LHCN-M2 (cell line): ENCODE measurements at places on chromosomes 1 and 21. TPM values are rescaled to one million over a fixed set of nuclear protein-coding genes. Genes with fewer than 3 reads are reported as not detected.
A peak's percentile ranks its signal among the peaks of the same experiment; 100 is the strongest.

GRCh38 chr1:13708380-13708982 lies 8.5 kb downstream of the PRDM2 start:
- no peak for DNase-seq

- no peak for DNase-seq
Measured at GRCh38 chr1:194870860-194871259, 1684.4 kb upstream of the B3GALT2 start.

GRCh38 chr1:53680868-53681267 lies 58.1 kb downstream of the GLIS1 start:
- DNase-seq: no peak

DNA sequence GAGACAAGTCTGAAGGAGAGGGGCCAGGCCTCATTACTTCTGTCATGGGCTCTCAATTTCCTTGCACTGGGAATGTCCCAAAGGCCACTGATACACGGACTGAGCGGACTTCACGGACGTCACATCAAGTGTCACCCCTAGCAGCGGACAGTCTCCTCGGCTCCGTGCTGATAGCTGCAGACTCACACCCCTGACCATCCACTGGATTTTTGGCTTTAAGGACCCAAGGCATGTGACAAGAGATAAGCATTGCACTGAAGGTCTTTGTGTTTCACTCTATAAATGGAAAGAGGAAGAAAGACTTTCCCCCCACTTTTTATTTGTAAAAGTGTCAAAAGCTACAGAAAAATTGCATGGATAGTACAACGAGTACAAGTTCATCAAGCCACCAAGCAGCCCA lies 200.4 kb upstream of the FGGY start:
- no peak for DNase-seq

The OR2L2 gene
- total RNA-seq: not detected in 2 replicates

The ADCY10 gene
- total RNA-seq: 0.29 TPM in 1 of 2 replicates, not detected in the other

DNA sequence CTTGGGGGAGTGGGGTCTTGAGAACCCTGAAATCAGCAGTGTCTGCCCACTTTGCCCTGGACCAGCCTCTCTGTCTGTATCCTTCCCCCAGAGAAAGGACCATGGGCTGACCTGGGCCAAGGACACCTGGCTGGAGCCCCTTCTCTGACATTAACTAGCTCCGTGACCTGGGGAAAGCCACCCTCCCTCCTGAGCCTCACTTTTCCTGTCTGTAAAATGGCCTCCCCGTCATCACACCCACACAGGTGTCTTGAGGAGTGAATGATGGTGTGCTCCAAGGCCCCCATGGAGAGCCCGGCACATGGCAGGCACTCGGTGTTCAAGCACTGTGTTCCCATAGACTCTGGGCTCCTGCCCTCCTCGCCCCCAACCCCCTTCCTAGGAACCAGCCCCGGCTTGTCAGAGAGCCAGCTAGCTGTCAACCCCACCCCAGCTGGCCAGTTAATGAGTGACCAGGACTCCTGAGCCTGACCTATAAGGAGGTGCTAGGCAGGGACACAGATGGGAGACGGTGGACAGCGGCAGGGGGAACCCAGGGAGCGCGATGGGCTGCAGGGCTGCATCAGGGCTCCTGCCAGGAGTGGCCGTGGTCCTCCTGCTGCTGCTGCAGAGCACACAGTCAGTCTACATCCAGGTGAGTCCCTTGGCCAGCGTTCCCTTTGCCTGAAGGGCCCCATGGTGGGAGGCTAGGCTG lies at the start of gene GUCA2B:
Gene GUCA2B (plus strand): TSS at position 504 of the 694 bp plus-strand sequence. CDS start 41 bp downstream, at position 545.
- no peak for DNase-seq

The SH2D5 gene
- 0.71 and 0.98 TPM in 2 replicates for total RNA-seq

GRCh38 chr1:205714190-205714905 lies 34.0 kb upstream of the SLC45A3 start:
- peak; percentile 74 for DNase-seq

- peak; percentile 71 for DNase-seq
Measured at GRCh38 chr1:59422921-59423575, 126.2 kb downstream of the FGGY start.

DNA sequence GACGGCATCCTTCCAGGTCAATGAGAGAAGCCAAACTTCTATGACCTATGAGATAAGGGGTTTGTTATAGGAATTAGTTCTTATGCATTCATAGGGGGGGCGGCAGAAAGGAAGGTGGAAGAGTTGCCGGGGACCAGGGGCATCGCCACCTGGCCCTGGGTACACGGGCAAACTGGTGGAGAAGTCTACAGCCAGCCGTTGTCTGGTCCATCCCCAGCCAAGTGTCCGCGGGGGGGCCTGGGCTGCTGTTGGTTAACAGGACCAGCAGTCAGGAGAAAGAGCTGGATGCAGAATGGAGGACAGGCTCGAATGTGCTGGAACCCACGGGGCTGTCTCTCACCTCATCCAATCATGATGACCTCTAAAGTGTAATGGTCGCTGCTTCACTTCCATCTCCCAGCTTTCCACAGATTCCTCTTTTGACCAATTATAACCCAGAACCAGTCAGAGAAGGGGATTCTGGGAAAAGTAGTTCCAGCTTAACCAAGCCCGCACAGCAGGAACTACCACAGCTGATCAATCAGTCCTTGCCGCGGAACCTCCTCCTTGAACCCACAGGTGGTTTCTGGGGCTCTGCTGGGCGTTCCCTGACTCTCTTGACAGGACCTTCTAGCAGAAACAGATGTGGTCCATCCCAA lies 17.8 kb downstream of the TMEM51 start:
- DNase-seq: no peak

DNA sequence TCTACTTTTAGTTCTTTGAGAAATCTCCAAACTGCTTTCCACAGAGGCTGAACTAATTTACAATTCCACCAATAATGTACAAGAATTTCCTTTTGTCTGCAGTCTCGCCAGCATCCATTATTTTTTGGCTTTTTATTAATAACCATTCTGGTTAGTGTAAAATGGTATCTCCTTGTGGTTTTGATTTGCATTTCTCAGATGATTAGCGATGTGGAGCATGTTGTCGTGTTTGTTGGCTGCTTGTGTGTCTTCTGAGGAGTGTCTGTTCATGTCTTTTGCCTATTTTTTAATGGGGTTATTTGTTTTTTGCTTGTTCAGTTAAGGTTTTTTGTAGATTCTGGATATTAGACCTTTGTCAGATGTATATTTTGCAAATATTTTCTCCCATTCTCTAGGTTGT lies 131.5 kb downstream of the MAST2 start:
- DNase-seq: no peak

The LPAR3 gene
- total RNA-seq: not detected in 2 replicates

- peak; percentile 52 for DNase-seq
Measured at GRCh38 chr1:171841050-171841910, at the start of gene DNM3. Gene DNM3 (plus strand): TSS chr1:171841498. CDS start chr1:171841657, 159 bp downstream.

The TTC22 gene
- not detected in 2 replicates for total RNA-seq

The HJV gene
- total RNA-seq: 0.13 and 1.2 TPM in 2 replicates

DNA sequence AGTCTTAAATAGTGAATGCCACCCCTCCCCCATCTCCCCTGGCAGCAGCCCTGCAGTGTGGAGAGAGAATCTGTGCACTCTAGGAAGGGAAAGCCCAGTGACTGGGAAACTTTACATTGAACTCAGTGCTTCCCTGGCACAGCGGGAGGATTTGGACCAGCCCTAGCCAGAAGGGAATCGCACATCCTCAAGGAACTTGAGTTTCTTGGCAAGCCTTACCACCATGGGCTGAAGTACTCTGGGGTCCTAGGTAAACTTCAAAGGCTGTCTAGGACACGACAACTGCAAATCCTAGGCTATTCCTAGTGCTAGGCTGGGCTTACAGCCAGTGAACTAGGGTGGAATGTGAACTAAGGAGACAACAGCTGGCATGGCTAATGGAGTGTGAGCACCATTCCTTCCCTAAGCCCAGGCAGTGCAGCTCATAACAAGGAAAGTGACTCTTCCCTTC lies 88.3 kb downstream of the COL24A1 start:
- DNase-seq: peak; percentile 79

The ZNF436 gene
- total RNA-seq: 10.8 and 13.4 TPM in 2 replicates

The ADAMTS1 gene
- total RNA-seq: 82.8 and 101 TPM in 2 replicates

DNA sequence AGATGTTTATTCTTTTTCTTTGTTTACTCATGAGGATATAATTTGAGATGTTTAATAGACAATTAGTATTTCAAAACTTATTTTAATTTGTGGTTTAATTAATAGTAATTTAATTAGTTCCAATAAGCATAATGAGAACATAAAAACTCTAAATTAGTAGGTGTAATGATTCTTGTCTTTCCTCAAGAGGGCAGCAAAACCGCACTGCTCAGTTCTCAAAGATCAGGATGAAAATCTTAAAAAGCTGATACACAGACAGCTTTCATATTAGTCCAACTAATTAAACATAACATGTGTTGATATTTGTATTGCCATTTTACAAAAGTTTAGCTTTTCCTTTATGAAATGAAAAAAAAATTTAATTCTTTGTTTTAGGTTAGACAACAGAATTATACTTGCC lies 106.7 kb upstream of the C21orf91 start:
- DNase-seq: peak; percentile 30

The TNN gene
- not detected in 2 replicates for total RNA-seq

The NCMAP gene
- total RNA-seq: not detected in 2 replicates

The PTGER3 gene
- total RNA-seq: not detected in 2 replicates

The TDRD10 gene
- total RNA-seq: not detected in 2 replicates

DNA sequence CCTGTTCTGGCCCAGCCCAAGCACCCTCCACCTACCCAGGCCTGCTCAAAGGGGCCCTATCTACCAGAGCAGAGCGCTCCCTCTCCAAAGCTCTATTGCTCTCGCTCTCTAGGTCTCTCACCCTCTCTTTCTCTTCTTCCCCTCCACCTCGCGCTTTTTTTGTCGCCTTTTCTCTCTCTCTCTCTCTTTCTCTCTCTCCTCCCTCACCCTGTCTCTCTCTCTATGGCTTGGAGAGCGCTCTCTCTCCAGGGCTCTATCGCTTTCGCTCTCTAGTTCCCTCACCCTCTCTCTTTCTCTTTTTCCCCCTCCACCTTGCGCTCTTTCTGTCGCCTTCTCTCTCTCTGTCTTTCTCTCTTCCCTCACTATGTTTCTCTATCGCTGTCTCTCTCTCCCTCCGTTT lies 3.4 kb upstream of the ZNF678 start:
- no peak for DNase-seq

- no peak for DNase-seq
Measured at GRCh38 chr1:157639800-157640199, 41.9 kb upstream of the FCRL4 start.

The CLDN14 gene
- not detected in 2 replicates for total RNA-seq

DNA sequence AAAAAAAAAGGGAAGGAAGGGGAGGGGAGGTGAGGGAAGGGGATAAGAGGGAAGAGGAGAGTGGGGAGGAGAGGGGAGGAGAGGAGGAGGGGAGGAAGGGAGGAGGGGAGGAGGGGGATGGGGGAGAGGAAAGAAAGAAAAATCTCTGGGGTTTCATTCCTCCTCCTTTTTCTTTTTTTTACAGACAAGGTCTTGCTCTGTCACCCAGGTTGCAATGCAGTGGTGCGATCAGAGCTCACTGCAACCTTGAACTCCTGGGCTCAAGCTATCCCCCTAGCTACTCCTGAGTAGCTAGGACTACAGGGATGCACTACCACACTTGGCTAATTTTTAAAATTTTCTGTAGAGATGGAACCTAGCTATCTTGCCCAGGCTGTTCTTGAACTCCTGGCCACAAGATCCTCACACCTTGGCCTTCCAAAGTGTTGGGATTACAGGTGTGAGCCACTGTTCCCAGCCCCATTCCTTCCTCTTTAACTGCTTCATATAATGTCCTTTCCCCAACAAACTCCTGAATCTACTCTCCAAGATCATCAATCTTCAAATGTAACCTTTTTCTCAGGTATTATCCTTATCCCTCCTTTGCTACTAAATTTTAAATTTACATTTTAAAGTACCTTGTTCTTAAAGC lies 23.2 kb downstream of the GON4L start:
- no peak for DNase-seq

The HPCAL4 gene
- total RNA-seq: 1.6 and 3.1 TPM in 2 replicates

DNA sequence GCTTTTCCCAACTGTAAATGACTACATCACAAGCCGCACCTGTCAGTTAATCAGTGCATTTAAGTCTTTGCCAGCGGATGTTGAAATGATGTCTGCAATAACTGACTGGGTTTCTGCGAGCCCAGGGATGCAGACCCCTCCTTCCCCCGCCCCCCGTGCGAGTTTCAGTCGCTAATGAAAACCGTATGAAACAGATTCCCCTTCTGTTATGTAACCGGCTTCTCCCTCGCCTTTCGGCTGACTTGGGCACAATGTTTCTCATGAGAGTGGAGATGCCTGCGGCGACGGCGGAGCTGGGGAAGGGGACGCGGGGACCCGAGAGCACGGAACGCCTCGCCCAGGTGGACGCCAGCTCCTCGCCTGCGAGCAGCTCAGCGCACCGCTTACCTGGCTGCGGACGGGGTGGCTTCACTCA lies 753 bp downstream of the KCNJ6 start:
- DNase-seq: peak; percentile 65

DNA sequence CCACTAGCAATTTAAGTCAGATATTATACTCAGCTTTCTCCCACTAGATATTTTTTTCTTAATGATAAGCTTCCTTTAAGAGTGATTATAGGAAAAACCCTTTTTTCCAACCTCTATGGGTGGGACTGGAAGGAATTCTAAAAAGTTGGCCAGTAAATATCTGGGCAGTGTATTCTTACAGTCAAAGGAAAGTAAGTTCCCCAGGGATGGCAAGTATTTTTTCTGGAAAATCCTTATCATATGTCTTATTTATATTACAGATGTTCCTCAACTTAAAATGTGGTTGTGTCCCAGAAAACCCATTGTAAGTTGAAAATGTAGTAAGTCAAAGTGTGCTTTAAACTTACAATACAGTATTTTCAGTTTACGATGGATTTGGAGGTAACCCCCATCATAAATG lies 29.2 kb downstream of the CMPK1 start:
- no peak for DNase-seq

DNA sequence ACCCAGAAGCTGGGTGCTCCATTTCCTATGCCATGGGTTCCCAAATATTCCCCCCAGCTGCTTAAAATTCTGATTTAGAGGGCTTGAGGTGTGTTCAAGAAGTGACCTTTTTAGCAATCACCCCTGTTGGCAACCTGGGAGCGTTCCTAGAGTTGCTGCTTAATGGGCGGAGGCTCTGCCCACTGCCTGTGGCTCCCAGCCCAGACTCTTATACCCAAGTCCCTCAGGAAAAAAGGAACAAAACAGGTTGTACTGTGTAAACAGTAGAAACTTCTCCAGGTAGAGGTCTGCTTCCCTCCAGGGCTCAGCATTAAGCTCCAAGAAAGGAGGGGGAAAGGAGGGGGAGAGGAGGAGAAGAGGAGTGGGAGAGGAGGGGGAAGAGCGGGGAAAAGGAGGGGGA lies 14.6 kb upstream of the TENT5C start:
- no peak for DNase-seq

- DNase-seq: peak; percentile 66
Measured at GRCh38 chr1:38451541-38451993, 405.0 kb upstream of the POU3F1 start.

The SPATA17 gene
- total RNA-seq: 0.19 and 0.46 TPM in 2 replicates

- DNase-seq: no peak
Measured at GRCh38 chr1:109193653-109194590, 19.8 kb upstream of the SARS1 start.

GRCh38 chr1:7402548-7402850 lies 368.6 kb upstream of the VAMP3 start:
- no peak for DNase-seq

The TCHHL1 gene
- not detected in 2 replicates for total RNA-seq
